ENCODE measurements at places on chromosomes 1 and 21.

DNA sequence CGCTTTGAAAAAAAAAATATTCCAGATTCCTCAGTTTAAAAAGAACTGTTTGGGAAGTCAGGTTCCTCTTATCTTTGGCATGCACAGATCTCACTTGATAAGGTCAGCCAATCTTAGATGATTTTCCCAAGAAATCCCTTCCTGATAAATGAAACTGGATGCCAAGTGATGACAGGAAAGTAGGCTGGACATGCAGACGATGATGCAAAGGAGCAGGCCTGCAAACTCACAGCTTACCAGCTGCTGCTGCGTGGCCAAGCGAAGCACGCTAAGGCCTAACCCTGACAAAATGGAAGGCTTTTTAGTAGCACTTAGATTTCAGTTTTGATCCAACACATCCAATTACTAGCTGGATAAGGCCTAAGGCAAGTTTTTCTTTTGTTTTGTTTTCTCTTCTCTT lies 10.1 kb downstream of the TADA1 start:
- DNase-seq: no peak

GRCh38 chr1:22508991-22509390 lies 54.3 kb upstream of the EPHA8 start:
- DNase-seq: no peak

DNA sequence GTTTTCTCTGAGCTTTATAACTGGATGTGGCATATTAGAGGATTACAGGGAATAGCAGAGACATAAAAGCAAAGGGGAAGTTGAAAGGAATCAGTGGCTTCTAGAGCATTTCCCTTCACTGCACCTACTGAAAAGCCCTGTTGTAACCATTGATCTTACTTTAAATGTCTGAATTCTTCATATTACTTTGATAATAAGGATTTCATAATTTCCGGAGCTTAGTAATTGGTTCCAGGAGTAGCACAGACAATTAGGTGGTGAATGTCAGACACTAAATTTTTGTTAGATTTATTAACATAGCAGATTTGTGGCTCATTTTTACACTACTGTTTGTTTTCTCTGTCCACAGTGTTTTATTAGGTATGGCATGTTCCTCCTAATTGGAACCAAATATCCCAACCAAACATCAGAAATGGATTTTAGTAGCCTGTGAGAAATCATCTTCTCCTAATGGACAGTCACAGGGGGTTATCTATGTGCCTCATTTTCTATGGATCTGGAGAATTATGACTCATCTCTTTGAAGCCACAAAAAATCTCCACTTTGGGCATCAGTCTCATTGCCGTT lies 100.5 kb downstream of the GIPC2 start:
- DNase-seq: peak; percentile 29

- DNase-seq: no peak
Observed at GRCh38 chr1:14996133-14997050, 157.2 kb upstream of the TMEM51 start.

DNA sequence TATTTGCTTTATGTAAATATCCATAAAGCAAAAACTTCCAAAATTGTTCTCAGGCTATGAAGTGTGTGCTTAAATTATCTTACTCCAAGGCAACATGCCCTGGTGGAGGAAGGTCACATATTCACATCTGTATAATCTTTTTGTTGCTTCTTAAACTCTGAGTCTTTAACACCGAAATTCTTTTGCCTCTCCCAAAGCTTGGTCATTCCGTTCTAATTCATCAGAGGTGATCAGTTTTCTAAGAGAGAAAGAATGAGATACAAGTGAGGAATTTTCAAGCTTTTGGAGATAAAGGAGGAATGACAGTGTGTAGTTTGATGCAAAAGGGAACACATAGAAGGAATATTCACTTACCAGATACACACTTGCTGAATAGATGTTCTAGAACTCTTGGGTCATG lies 561.7 kb downstream of the LTN1 start:
- DNase-seq: no peak
